ENCODE measurements at places on chromosomes 7 and 10.

- peak; percentile 43 for DNase-seq
Observed at GRCh38 chr7:155002411-155003091, 373 bp downstream of the PAXIP1 start.

- DNase-seq = peak; percentile 34
Observed at GRCh38 chr7:73870041-73870492, 9.1 kb downstream of the TMEM270 start.

DNA sequence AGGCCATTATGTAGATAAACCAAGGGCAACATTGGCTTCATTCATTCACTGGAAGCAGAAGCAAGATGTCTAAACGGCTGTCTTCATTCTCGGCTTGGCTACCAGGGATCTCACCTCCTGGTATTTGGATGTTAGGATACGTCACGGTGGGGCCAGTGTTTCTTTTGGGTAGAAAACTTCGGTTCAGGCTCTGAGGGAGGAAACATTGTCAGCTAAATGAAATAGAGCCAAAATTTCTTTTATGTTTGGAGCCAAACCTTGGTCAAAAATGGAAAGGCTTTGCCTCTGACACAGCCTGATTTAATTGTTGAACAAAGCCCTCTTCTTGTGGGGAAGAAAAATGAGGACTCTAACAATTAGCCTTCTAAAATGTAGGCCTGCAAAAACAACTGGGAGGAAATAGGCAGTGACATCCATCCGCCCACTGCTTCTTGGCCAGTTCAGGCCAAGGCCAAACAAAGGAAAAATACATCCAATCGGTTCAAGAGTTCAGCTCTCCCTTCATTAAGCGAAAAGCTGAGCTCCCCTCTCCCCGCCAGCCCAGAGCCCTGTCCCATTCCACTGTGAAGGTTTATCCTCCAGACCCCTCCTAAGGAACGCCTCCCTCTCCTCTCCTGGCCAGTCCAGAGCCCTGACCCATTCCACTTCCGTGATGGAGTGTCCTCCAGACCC is 44.4 kb downstream of the PFKFB3 start:
- DNase-seq = no peak

DNA sequence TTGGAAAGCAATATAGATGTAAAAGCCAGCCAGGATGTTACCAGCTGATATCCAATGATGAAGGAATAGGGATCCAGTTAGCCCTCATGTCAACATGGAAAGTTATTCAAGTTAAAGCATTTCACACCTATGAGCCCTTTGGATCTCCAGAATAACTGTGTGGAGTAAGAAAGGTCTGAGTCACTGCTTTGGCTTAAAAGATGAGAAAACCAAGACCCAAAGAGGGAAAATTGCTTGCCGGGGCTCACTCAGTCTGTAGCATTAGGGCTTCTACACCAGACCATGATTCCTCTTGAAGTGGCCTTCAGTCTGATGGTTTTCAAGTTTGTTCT is 12.6 kb downstream of the LSM5 start:
- DNase-seq = no peak

- DNase-seq = no peak
Observed at GRCh38 chr7:11331128-11332102, 357.7 kb downstream of the PHF14 start.

- no peak for DNase-seq
Observed at GRCh38 chr10:11083051-11083450, 65.4 kb downstream of the CELF2 start.

DNA sequence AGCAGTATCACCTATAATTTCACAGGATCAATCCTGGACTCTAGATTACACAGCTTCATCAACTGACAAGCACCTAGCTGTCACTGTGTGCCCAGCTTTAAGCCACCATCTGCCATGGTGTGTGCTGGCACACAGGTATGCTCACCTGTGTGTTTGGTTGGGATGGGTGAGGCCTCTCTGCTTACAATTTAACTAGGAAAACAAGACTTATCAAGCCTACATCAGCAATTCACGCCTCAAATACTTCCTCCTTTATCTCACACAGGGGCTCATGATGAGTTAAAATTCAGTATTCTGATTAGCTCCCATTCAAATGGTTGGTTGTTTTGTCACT is 608.2 kb downstream of the PARD3 start:
- DNase-seq = no peak

Measured in body of pancreas (tissue), 4 donors.